ENCODE measurements at places on chromosomes 1 and 21.

DNA sequence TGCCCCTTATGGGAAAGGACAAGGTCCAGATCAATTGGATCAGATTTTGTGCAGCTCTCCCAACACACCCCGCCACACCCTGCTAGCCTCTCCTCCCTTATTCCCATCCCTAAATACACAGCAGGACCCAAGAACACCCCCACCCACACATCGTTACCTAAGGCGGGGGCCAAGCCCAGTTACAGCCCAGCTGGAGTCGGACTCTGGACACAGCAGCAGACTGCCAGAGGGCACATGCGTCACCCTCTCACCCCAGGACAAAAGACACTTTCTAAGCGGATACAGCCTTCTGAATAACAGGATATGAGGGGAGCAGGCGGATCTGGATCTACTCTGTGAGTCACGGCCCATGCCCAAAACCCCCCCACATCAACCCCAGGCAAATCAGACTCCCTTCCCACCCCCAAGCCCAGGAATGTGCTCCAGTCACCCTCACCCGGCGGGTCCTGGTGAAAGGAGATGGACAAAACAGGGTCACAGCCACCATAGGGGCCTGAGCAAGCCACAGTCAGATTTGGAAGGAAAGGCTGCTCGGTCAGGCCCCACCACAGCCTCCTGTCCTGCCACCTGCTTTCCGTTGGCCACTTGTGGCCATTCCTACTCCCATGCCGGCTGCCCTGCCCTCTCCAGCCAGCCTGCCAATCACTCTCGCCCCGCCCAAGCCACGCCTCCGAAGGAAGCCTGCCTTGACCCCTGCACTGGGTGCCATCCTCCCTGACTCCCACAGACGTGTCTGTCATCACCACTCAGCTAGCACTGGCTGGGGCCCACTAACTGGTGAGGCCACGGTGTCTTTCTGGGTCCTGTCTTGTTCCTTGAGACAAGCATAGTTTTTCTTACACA lies 4.0 kb downstream of the S100A16 start:
- DNase-seq: no peak

DNA sequence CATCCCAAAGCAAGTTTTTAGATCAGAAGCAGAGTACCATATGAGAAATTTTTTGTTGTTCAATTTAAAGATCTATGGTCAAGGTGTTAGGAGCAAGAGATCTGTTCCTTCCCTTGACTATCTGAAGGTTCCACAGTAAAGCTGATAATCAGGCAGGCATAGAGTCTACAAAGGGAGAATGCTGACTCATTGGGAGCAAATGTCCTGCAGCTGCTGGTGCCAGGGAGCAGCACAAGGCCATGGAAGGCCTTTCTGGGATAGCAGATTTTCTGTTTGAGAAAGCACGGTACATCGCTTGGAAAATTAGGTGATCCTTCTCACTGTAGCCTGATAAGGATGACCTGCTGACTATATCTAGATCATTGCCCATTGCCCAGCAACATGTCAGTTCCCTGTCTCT lies 210.1 kb upstream of the C1orf87 start:
- DNase-seq: no peak

DNA sequence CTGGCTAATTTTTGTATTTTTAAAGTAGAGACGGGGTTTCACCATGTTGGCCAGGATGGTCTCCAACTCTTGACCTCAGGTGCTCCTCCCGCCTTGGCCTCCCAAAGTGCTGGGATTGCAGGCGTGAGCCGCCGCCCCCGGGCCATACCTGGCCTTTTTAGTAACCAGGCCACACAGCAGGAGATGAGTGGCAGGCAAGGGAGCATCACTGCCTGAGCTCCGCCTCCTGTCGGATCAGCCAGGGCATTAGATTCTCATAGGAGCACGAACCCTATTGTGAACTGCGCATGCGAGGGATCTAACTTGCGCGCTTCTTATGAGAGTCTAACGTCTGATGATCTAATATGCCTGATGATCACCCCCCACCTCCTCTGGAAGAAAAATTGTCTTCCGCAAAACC lies 308.7 kb upstream of the PRMT6 start:
- no peak for DNase-seq

DNA sequence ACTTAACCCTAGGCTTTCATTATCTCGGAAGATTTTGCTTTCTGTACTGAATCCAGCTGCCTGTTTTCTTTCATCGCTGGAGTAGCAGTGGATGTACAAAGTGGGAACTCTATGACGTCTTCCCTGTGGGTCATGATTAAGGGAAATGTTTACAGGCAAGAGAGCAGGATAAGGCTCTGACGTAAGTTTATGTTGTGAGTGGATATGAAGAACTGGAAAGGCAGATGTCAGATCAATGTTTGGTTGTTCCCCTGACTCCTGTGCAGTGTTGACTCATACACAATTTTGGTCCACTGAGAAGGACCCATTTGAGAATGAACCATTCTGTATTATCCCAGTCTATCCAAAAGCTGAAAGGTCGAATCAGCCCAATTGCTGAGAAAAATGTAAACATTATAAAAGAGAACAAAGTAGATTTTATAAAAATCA lies 292.4 kb downstream of the GRIK1 start:
- DNase-seq: no peak

DNA sequence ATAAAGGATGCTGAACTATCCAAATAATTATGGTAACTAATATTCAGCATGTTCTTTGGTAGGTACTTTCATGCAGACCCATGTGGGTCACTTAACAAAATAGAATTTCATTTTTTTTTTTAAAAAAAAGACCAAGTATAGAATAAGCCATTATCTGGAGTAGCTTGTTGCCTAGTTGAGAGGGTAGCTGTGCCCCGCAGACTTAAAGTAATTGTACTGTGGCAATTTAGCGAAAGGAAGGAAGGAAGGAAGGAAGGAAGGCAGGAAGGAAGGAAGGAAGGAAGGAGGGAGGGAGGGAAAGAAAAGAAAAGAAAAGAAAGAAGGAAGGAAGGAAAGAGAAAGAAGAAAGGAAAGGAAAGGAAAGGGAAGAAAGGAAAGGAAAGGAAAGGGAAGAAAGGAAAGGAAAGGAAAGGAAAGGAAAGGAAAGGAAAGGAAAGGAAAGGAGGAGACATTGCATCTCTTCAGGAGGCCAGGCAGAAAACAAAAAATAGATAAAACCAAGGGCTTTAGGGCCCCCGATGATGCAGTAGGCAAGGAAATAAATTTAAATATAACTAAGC lies 35.3 kb upstream of the C1orf21 start:
- no peak for DNase-seq

DNA sequence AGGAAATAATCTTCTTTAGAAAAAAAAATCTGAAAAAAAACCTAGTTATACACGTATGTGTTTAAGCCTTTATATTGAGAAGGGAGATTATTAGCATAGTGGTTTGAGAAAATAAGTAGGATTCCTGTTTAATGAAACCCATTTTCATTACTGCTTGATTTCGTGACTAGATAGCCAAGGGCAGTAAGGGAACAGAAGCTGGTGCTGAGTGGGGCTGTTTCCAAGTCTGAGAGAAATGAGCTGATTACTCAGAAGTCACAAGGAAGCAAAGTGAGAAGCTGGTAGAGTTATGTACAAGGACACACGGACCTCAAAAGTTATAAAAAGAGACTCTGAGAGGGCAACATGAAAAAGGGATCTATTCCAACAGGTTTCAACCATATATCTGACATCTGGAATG lies 256.5 kb downstream of the TTLL7 start:
- no peak for DNase-seq

- no peak for DNase-seq
Observed at GRCh38 chr1:106608841-106609240, 447.6 kb upstream of the PRMT6 start.

DNA sequence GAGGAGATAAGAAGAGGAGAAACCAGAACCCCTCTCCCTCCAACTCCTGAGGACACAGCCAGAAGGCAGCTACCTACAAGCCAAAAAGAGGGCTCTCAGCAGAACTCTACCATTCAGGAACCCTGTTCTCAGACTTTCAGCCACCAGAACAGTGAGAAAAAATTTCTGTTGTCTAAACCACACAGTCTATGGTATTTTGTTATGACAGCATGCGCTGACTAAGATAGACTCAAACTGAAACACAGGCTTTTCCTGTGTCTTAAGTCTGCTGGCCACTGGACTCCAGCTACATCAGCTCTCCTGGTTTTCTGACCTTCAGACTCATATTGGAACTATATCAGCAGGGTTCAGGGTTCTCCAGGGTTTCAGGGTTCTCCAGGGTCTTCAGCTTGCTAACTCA lies 126.5 kb upstream of the TNFSF4 start:
- no peak for DNase-seq

- DNase-seq: no peak
Observed at GRCh38 chr1:202656951-202657646, 53.2 kb downstream of the SYT2 start.

DNA sequence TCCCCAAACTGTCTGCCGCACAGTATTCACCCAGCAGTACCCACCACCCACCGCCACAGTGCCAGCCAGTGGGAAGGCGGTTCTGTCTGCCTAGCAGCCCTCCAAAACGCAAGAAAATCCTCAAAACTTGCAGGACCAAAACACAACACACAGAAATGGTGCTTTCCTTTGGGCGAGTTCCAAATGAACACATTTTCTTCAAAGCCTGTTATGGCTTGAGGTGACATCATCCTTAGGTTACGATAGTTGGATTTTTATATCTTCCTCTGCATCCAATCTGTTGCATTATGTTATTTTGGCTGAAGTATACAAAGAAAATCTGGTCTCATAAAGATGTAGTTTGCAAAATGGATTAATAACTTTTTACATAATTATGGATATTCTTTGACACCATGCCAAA lies 8.4 kb upstream of the SPRR3 start:
- DNase-seq: no peak

GRCh38 chr21:34524646-34525601 lies 12.9 kb upstream of the KCNE1 start:
- no peak for DNase-seq

DNA sequence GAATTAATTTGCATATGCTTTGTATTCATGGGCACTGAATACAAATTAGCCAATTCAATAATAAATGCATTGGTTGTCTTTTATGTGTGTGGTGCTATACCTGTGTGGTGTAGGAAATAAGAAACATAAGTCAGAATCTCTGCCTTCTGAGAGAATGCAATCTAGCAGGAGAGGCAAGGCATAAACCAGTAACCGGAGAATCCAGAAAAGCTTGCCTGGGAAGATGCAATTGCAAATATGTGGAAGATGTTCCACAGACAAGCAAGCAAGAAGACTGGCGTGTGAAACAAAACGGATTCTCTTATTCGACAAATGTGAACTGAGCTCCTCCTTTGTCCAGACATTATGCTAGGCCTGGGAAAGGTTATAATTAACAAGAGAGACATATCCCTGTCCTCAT lies 134.3 kb downstream of the NR5A2 start:
- DNase-seq: no peak

- DNase-seq: no peak
Observed at GRCh38 chr1:224245188-224245587, 62.1 kb downstream of the DEGS1 start.

DNA sequence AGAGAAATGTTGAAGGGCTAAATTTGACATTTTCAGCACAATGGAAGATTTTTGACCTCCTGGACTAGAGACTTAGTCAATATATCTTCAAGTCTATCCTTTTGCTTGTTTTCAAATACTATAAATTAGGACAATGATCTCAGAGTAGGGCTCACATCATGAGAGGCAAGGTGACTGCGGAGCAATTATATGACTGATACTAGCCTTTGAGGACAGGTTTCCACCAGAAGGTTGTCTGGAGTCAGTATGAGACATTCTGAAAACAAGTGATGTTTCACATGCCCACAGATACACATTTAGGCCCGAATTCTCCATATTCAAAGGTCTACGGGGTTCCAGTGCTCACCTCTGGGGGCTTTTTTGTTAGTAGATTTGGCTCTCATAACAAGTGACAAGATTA lies 142.3 kb upstream of the SAMSN1 start:
- DNase-seq: no peak

DNA sequence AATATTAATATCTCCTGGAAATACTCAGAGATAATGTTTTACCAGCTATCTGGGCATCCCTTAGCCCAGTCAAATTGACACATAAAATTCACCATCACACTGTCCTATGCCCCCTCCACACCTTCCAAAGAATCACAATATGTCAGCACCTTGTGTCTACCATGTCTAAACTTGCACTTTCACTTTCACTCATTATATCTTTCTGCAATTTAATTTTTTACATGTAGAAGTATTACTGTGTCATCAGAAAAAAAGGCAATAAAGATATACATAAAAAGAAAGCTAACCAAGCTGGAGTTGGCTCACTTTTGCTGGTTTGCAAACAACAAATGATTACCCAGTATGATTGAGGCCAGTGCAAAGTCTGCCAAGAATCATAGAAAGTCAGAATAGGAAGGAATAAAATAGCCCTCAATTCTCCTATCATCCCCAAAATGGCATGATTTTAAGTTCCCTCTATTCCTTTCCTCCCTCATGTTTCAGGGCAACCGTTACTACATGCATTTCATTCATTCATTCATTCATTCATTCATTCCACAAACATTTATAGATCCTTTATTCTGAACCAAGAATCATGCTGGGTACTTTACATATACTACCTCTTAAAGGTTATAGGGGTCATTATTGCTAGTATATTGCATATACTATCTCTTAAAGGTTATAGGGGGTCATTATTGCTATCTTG lies 5.9 kb upstream of the LUZP1 start:
- DNase-seq: no peak

DNA sequence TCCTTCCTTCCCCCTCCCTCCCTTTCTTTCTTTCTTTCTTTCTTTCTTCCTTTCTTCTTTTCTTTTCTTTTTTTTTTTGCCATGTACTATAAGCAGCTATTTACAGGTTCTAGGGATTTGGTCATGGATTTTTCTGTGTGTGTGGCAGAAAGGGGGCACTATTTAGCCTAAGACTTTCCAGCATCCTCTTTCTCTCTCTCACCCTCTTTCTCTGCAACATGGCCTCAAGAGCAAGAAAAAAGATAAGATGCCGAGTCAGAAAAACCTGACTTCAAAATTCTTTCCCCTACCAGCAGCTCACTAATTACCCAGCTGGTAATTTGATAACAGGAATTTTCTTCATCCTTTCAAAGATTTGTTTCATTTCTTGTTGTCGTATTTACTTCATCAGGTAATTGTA lies 458.3 kb upstream of the ADAMTS5 start:
- no peak for DNase-seq

- no peak for DNase-seq
Observed at GRCh38 chr21:15943009-15943666, 213.4 kb downstream of the USP25 start.

DNA sequence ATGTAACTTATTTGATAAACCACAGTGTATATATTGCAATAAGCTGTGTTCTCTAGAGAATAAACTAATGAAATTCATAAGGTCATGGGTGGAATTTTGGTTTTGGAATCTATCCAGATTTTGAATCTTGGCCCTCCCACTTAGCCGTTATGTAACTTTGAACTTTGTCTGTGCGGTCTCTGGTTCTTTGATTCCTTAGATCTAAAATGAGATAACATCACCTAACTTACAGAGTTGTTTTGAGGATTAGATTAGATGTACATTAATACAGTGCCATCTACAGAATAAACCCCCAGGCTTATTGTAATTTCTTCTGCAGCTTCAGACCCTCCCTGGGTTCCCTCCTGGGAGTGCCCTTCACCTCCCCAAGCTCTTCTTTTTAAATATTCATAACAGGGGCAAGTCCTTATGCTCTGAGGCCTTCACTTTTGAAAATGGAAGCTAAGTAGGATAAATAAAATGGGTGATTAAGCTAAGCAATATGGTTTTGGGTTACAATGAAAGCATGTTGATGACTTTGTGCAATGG lies 124.3 kb downstream of the ATG4C start:
- DNase-seq: no peak
